BE2C (cell line): ENCODE measurements at places on chromosomes 2 and 18.

DNA sequence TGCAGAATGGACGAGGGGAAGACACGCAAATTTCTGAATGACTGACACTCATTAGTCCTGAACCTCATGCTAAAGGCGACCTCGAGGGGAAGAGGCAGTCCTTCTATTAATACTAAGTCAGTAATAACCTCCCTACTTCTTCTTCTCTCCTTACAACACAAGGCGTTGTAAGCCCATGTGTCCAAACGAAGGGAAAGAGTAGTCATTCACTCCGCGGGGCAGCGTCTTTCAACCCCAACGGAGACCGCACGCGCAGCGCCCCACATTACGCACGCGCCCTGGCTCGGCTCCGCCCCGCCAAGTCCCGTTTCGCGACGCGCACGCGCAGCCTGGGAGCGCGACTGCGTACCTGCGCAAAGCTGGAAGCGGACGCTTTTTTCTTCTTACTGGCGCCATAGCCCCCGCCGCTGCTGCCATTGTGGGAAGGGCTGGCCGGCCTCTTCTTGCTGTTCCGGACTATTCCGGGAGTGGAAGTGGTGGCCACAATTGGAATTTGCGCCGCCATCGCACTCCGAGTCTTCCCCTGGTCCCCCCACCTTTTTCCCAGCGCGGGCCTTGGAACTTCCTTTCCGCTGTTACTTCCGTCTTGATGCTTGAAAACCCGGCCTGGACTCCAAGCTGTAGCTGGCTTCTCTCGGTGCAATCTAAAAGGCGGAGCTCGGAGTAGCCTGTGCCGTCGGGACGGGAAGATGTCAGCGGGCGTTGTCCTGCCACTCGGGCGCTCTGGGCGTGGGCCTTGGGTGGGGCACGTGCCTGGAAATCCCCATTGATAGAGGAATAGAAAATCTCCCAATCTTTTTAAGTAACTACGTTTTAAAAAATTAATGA lies at the start of gene INO80C:
TSS of gene INO80C (minus strand) at position 591 of the 828 bp plus-strand sequence. CDS start at position 505, 86 bp downstream.
- DNase-seq: peak; percentile 85

DNA sequence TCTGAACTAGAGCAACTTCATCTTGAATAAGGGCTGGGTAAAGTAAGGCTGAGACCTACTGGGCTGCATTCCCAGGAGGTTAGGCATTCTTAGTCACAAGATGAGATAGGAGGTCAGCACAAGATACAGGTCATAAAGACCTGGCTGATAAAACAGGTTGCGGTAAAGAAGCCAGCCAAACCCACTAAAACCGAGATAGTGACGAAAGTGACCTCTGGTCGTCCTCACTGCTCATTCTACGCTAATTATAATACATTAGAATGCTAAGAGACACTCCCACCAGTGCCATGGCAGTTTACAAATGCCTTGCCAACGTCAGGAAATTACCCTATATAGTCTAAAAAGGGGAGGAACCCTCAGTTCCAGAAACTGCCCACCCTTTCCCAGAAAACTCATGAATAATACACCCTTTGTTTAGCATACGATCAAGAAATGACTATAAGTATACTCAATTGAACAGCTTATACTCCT lies 109.1 kb downstream of the FIGN start:
- no peak for DNase-seq

GRCh38 chr2:59924346-59924745 lies 629.1 kb downstream of the BCL11A start:
- DNase-seq: no peak

DNA sequence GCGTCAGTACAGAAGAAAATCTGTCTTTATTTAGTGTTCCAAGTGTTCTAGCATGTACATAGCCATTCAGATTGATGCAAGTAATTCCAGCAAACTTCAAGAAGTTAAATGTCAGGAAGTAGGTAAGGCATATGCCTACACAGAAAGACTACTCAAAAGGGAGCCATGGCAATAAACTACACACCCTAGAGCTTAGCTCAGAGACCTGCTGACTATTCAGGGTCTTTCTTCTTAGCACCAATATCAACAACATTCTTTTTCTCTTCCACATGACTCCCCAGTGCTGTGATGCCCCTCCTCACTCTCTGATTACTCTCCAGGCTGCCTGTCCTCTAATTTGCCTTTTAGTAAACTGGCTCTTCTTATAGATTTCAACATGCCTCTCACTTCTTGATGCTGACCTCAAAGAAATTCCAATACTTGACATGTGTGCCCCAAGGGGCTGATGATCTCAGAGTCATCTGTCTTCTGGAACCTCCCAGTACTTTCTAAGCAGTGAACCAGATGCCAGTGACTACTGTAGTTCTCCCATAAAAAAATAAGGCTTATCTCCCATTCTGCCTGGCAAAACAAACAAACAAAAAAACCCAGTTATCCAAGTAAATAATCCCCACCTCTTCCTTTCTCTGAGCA lies 909.2 kb upstream of the FANCL start:
- no peak for DNase-seq

GRCh38 chr2:160471950-160472349 lies 21.7 kb downstream of the RBMS1 start:
- DNase-seq: no peak

DNA sequence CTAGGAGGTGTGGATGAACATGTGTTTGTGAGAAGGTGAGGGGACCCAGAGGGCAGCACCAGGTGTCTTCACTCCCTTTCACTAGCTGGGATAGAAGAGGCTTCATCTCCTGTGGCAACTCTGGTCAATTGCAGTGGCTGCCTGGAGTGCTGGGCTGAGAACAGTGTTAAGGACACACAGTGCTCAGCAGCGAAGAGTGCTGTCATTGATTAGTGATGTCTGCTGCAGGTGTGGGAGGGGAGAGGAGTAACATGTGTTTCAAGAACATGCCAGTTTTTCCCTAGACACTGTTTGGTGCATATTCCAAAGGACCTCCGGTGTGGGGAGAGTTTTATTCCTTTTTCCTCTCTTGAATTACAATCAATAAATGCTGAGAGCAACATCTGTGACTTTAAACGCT lies 95.9 kb upstream of the CXCR4 start:
- DNase-seq: no peak

DNA sequence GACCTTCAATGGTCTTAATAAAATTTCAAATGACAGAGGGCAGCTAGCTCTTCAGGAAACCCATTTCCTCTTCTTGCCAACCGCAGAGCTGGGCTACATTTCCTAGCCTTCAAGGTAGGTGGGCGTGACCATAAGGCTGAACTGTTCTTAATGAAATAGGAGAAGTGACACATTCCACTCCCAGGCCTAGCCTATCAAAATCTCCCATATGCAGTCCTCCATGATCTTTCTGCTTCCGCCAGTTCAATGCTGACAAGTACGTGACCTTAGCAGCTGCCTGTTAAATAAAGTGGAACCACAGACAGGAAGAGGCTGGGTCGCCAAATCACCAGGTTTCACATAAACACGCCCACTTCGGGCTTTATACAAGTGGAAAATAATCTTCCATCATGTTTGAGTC lies 13.2 kb downstream of the SERPINE2 start:
- no peak for DNase-seq

DNA sequence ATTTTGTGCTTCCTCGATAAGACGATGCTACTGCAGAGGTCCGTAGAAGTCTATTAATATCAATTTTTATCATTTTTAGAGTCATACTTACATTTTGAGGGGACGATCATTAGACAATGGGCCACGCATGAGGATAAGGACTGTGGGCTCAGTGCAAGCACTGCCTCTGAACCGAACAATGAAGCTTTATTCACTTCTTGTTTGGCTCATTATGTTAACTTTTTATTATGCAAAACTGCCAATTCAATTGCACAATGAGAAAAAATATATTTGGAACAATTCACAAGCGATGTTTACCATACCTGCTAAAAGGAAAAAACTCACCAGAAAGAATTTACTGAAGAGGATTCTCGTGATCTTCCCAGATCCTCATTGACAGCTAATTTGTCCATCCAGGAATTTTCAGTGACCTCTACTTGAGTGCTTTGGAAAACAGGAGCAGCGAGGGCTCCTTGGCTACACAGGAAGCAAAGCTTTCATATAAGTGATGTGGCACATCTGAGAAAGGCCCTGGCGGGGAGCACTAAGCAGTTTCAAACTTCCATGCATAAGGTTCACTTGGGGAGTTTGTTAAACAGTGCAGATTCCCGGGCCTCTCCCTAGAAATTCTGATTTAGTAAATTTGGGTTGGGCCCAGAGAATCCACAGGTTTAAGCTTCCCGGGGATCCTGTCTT lies 13.3 kb upstream of the CAPN13 start:
- DNase-seq: no peak

- DNase-seq: no peak
Measured at GRCh38 chr2:200765995-200766660, 45.6 kb upstream of the BZW1 start.

- DNase-seq: no peak
Measured at GRCh38 chr2:135762022-135762421, 20.4 kb downstream of the UBXN4 start.

- no peak for DNase-seq
Measured at GRCh38 chr2:171185941-171186340, 25.2 kb upstream of the TLK1 start.

- no peak for DNase-seq
Measured at GRCh38 chr2:164335947-164336346, 285.3 kb downstream of the GRB14 start.

- no peak for DNase-seq
Measured at GRCh38 chr2:143071185-143071876, 57.9 kb upstream of the ARHGAP15 start.

DNA sequence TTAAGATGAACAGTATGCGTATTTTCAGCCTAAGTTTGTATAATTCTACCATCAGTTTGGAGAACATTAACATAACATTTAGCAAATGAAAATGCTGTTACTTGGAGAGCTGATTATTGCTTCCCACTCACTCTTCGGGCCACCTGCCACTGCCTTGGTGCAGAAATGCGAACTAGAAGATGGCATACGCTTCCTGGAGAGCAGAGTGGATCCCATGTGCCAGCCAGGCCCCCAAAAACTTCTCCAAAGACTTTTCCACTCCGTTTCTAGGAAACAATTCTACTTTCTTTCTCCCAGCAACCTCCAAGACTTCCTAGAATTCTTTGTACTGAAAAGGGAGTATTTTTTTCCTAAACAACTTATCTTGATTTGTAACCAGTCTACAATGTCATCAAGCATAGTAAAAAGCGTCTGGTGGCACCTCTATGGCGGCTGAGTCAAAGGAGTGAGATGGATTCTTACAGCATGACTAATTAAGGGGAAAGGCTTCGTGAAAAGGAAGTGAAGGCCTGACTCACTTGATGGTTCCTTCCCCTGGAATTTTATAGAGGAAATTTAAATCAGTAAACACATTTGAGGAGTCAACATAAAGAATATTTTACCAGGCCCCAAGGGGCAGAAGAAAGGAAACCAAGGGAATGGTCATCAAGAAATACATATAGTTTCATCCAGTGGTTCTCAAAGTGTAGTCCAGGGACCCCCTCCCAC lies 36.6 kb downstream of the FEZ2 start:
- DNase-seq: no peak

DNA sequence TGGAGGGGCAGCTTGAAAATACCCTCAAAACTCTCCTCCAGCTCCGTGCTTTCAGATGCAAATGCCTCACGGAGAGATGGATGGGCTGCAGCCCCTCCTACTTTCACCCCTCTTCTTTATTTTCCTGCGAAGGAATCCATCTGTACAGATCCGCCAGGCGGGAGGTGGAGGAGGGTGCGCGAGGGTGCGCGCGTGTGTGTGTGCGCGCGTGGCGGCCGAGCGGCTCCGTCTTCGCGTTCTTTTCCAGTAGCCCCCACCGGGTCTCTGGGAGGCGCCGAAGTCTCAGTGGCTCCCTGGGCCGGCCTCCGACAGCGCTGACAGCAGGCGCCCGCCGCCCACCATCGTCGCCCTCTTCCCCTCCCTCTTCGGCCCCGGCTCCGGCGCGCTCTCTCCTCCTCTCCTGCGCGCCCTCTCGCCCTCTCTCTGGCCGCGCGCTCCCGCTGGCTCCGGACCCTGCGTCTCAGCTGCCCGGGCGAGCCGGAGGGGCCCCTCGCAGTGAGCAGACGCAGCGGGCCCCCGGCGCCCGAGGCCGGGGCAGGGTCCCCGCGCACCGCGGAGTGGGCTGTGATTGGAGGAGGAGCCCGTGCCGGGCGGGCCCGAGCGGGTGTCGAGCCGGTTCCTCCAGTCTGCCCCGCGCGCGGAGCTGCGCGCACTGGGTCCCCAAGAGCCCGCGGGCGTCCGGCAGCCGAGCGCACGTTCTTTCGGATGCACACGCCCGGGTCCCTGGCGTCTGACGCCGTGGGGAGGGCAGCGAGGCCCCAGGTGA lies at the start of gene CDH7:
TSS of gene CDH7 (plus strand) at position 624 of the 766 bp plus-strand sequence. CDS start 11,831 bp downstream, outside the sequence.
- peak; percentile 45 for DNase-seq

DNA sequence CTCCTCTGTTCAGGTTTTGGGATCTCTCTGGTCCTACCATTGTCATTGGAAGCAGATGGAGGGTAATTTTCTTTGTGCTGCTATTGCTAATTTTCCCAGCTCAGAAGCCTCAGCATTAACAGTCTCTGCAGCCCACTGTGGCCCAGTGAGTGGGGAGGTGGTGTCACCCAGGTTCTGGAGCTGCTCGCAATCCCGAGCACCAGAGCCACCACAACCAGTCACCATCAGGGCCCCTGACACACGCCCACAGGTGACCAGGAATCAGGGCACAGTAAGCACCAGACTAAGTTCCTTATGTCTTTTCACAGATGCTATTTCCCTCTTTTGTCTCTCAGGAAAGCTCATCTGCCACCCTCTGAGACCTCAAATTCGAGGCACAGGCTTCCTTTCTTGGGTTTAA lies 87.9 kb downstream of the SEPTIN10 start:
- DNase-seq: no peak
